ENCODE measurements at places on chromosomes 4 and X.

GRCh38 chrX:126338916-126339315, 172.8 kb upstream of the DCAF12L2 start:
- DNase-seq: no peak

DNA sequence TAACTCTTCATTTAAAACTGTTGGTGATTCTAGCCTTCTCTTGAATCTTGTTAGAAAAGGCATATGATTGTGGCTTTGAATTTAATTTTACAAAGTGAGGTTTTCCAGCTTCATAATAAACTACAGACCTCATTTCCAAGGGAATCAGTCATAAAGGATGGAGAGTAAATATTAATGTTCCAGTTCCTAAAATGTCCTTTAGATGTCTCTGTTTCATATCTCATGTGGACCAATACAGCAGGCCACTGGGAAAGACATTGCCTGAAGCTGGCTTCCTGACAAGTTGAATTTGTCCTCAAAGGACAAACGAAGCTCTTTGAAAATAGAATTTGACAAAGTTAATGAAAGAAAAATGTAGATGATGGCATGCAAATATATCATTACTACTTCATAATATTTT, 125.4 kb downstream of the ZNF330 start:
- no peak for DNase-seq

GRCh38 chr4:107616838-107617389, 103.1 kb downstream of the PAPSS1 start:
- DNase-seq: no peak

- no peak for DNase-seq
Measured at GRCh38 chr4:69093681-69094080, 2.6 kb upstream of the UGT2B7 start.

DNA sequence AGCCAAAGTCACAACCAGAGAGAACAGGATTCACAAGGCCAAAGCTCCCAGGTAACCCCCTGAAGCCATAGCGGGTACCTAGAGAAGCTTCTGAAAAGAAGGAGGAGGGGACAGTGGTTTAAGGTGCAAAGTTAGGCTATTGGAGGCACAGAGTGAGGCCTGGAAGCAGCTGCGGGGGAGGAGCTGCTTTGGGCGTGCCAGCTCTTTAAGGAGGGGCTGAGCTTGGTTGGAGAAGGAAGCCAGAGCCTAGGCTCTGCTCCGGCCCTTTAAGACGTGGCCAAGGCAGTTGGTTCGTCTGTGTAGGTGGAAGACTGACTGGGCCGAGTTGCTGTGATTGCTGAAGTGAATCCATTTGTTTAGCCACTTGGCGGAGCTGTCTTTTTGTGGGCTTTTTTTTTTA, 1.5 kb downstream of the KLF8 start:
- DNase-seq: no peak

- DNase-seq: no peak
Measured at GRCh38 chr4:112753333-112753732, 116.4 kb downstream of the LARP7 start.

- DNase-seq: peak; percentile 58
Measured at GRCh38 chr4:147110473-147111367, 165.1 kb upstream of the TTC29 start.

DNA sequence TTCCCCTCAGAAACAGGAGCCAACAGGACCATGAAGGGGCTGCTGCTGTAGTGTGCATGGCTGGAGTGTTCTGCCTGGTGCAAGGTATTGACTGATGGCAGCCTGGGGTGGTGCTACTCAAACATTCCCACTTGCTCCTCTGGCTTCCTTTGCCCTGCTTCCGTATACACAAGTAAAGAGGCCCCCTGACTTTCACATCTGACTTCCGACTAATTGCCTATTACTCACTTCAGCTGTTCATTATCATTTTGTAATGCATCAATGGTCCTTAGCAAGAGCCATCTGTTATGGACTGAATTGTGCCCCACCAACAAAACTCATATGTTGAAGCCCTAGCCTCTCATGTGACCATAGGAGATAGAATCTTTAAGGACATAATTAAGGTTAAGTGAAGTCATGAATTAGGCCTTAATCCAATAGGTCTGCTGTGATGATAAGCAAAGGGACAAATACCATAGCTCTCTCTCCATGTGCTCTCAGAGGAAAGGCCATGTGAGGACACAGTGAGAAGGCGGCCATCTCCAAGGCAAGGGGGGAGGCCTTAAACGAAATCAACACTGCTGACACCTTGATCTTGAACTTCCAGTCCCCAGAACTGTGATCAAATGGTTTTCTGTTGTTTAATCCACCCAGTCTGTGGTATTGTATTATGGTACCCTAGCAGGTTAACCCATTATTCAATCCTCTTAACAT, 122.5 kb upstream of the CLNK start:
- DNase-seq: no peak

- DNase-seq: no peak
Measured at GRCh38 chrX:87528487-87528886, 10.9 kb downstream of the KLHL4 start.

- DNase-seq: no peak
Measured at GRCh38 chr4:105509291-105509690, 35.4 kb upstream of the PPA2 start.

GRCh38 chr4:161817914-161818313, 345.9 kb downstream of the FSTL5 start:
- DNase-seq: no peak

GRCh38 chr4:98786866-98787265, 128.5 kb upstream of the TSPAN5 start:
- no peak for DNase-seq

GRCh38 chr4:140004549-140004895, 149.5 kb downstream of the MAML3 start:
- no peak for DNase-seq

GRCh38 chrX:110667706-110668105, 127.9 kb downstream of the CHRDL1 start:
- no peak for DNase-seq
